ENCODE measurements at places on chromosomes 13 and 19.

GRCh38 chr13:110562696-110563462 lies 1.4 kb upstream of the RAB20 start:
- no peaks in the 10 kb centered on the region for H3K36me3 ChIP-seq
- H3K4me3 ChIP-seq = peak overlapping the region; percentile 64
- DNase-seq = no peak
- H3K27me3 ChIP-seq = no peaks in the 10 kb centered on the region
- no peak overlapping the region for H3K27ac ChIP-seq

DNA sequence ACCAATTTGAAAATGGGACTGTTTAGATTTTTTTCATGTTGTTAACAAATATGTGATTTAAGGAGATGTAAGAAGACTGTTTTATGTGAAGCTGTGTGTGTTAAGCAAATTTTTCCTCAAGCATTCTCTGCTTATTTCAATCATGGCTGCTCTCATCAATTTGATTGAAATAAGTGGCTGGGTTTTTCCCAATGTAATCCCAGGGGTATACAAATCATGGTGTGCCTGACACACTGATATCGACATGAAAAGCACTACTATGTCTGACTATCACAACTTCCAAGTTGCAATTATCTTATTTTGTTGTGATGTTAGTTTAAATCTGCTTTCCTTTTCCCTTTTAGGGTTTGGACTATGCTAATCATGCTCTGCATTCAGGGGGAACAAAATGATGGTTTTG lies 283.7 kb downstream of the HS6ST3 start:
- DNase-seq = no peak
- no peaks in the 10 kb centered on the region for H3K36me3 ChIP-seq
- no peaks in the 10 kb centered on the region for H3K4me1 ChIP-seq
- H3K27me3 ChIP-seq = no peaks in the 10 kb centered on the region
- no peak overlapping the region for H3K4me3 ChIP-seq
- H3K27ac ChIP-seq = no peak overlapping the region

DNA sequence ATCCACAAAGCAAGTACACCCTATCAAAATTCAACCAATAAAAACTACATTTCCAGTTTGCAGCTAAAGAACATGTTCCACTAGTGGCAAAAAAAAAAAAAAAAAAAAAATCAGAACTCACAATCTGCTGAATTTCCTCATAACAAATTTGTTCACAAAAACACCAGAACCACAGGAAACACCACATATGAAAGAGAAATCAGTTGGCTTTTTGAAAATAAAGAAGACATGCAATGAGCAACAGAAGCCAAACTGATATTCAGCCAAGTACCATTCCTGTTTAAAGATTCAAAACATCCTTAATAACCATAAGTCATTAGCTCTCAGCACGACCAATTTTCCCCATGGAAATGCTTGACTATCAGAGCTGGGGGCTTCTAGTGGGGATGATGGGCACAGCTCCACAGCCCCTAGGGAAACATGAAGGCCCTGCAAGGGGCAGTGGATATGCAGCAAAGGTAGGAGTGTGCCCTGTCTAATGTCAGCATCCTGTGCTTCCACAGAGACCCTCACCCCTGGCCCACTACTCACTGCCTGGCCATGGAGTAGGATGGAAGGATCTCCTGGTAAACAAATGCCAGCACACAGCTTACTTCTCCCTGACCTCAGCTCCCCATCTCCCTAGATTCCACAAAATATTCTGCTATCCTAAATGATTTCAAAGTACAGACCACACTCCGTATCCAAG lies 74.0 kb upstream of the DOCK9 start:
- H3K27me3 ChIP-seq = no peaks in the 10 kb centered on the region
- peaks cover 37% of the 10 kb centered on the region for H3K4me1 ChIP-seq
- no peak overlapping the region for H3K4me3 ChIP-seq

DNA sequence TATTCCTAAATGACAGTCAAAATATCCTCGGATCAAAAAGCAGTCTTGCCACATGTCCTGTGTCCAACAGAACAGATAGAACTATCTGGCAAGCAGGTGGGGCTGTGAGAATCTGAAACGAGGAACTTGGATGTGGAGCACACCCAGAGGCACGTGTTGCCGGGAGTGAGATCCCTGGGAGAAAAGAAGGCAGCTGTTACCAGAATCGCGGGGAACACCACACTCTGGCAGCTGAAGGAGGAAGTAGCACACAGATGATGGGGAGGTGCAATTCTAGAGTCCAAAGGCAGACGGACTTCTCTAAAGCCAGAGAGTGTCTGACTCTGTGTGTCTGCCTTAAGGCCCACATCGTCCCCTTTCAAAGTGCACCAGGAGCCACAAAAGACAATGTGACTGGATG lies 22.3 kb downstream of the SLC7A1 start:
- no peak overlapping the region for H3K4me3 ChIP-seq
- DNase-seq = peak; percentile 2
- no peaks in the 10 kb centered on the region for H3K27me3 ChIP-seq

GRCh38 chr13:35874704-35875103 lies 256.5 kb downstream of the DCLK1 start:
- no peaks in the 10 kb centered on the region for H3K4me1 ChIP-seq
- no peaks in the 10 kb centered on the region for H3K27me3 ChIP-seq
- no peak overlapping the region for H3K27ac ChIP-seq
- H3K36me3 ChIP-seq = no peaks in the 10 kb centered on the region
- no peak overlapping the region for H3K4me3 ChIP-seq
